ENCODE measurements at places on chromosomes 13 and 19. TPM values are rescaled to one million over a fixed set of nuclear protein-coding genes. Genes with fewer than 3 reads are reported as not detected.

GRCh38 chr13:75186379-75186778 is 295.6 kb downstream of the TBC1D4 start:
- DNase-seq = peak; percentile 77

- no peak for DNase-seq
Measured at GRCh38 chr13:52947921-52948373, 80.7 kb upstream of the OLFM4 start.

- DNase-seq = peak; percentile 62
Measured at GRCh38 chr19:40241809-40242384, 15.4 kb upstream of the CCNP start.

DNA sequence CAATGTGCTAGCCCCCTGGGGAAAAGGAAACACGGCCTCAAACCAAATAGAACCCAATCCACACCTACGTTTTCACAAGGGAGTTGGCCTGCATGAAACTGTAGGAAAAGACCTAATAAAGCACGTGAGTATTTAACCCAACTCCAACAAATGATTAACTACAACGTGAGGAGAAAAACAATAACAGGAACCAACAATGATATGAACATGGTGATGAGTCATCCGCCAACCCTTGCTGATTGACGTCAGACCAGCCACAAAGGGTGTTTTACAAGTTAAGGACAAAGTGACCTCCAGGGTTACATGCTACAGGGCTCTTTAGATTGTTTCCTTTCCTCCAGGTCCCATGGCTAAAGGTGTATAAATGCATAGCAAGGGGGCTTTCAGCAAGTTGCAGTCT is 460.5 kb downstream of the COG6 start:
- peak; percentile 38 for DNase-seq

The AMER2 gene
- not detected for total RNA-seq

GRCh38 chr19:35727956-35728706 is 10.3 kb downstream of the KMT2B start:
- no peak for DNase-seq

All from lung (tissue), 17 donors.